ENCODE measurements at places on chromosomes 6 and 20.

DNA sequence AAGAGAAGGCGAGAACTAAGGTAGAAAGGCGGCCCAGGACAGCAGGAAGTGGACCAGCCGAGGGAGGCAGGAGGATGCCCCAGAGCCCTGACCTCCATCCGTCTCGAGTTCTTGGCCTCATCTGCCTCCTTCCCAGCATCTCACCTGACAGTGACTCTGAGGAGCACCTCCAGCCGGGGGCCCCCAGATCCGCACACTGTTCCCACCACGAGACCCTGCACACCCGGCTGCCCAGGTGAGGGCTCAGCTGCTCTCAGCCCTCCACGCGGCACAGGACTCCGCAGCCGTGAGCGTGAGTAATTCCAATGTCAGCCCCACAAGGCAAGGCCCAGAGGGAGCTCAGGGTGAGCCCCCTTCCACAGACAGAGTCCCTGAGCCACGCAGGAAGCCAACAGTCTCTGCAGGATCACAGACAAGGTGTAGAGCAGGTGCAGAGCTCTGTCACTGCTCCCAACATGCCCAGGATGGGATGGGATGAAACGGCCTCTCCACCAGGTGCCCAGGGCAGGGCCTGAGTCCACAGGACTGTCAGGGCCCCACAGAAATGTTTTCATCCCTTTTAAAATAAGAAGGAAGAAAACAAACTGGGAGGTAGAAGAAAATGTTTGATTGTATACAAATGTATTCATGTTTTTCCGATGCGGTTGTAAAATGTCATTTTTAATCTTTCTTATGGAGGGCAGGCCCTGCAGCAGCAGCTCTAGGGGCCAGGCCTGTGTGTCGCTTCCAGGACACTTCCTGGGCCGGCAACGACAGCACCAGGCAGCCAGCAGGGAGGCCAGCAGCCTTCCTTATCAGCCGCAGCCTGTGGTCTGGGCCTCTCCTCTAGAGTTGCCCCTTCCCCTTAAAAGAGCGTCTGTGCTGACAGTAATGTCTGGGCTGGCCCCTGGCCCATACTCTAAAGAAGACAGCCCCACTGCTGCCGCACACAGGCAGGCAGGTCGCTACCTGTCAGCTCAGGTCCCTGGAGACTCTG, 66.9 kb downstream of the DLL1 start:
- no peak for DNase-seq

GRCh38 chr20:57507477-57507876, 17.5 kb downstream of the CTCFL start:
- DNase-seq: no peak

- DNase-seq: no peak
These were observed 46.0 kb downstream of the PTK7 start for GRCh38 chr6:43122146-43122545.

DNA sequence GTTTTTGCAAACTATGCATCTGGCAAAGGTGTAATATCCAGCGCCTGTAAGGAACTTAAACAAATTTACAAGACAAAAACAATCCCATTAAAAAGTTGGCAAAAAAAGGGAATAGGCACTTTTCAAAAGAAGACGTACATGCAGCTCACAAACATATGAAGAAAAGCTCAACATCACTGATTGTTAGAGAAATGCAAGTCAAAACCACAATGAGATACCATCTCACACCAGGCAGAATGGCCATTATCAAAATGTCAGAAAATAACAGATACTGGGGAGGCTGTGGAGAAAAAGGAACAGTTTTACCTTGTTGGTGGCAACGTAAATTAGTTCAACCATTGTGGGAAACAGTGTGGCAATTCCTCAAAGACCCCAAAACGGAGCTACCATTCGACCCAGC, 54.2 kb downstream of the TSBP1 start:
- no peak for DNase-seq

- no peak for DNase-seq
These were observed 285.9 kb downstream of the ALDH8A1 start for GRCh38 chr6:134663800-134664535.

GRCh38 chr20:48096212-48096875, 311.1 kb upstream of the SULF2 start:
- DNase-seq: no peak

- no peak for DNase-seq
These were observed 225.5 kb downstream of the EYA4 start for GRCh38 chr6:133466680-133467079.

- no peak for DNase-seq
These were observed 206.4 kb upstream of the HDDC2 start for GRCh38 chr6:125507987-125508655.

- DNase-seq: no peak
These were observed 183.3 kb downstream of the BCKDHB start for GRCh38 chr6:80289727-80290126.

- DNase-seq: no peak
These were observed 3.1 kb downstream of the FAM210B start for GRCh38 chr20:56361900-56362299.

DNA sequence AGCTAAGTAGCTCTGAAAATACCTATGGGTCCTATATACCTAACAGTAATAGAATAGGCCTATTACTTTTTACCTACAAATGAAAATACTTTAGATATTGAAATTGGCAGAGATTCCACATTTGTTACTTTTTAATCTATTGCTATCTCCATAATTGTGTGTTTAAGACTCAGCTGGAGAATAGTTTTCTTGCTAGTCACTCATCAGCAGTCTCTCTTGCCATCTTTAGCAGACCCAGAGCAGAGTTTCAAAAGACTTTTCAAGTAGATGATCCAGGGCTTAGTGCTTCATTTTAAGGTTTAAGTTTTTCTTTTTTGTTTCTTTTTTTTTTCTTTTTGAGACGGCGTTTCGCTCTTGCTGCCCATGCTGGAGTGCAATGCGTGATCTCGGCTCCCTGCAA, 12.9 kb downstream of the ANKS1A start:
- DNase-seq: no peak

DNA sequence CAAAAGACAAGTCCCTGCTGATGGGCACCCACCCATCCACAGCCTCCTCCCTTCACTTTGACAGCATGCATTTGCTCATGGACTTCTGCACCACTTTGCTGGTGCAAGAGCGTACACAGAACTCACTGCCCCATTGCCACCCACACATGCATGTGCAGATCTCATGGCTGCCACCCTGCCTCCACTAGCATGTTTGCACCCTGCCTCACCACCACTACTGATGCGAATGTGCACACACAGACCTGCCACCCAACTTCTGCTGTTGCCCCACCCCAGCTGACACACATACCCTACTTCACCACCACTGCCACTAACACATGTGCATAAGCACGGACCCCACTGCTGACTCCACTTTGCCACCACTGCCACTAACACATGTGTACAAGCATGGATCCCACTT, 64.9 kb upstream of the EYS start:
- DNase-seq: no peak

- DNase-seq: no peak
These were observed 138.5 kb downstream of the ZDHHC14 start for GRCh38 chr6:157519255-157520116.

DNA sequence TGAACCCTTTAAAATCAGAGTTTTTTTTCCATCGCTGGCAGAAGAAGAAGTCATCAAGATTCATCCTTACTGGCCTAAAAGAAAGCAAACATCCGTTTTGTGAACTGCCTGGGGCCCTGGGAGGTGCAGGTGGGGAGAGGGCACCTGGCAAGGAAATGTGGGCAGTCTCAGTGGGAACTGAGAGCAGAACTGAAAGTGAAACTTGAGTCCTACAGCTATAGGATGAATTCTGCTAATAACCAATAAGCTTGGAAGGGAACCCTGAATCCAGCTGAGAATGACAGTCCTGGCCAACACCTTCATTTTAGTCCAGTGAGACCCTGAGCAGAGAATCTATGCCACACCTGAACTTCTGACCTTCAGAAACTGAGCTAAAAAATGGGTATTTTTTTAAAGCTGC, 130.1 kb upstream of the ASCC3 start:
- no peak for DNase-seq

GRCh38 chr20:38790200-38791053, 15.1 kb upstream of the PPP1R16B start:
- no peak for DNase-seq

DNA sequence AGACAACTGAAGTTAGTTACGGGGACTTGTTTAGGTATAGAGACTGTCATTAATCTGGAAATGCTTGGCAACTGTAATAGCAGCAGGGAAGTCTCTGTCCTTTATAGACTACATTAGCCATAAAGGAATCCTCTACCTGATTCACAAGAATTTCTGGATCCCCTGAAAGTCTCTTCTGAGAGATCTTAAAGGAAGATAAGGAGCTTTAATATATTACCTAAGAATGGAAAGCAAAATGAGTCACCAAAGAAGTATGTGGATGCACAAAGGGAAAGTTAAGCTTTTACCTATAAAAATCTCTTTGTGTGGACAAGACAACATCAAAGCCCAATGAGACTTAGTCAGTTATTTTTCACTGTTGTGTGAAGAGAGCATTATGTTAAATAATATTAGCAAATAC, 92.2 kb upstream of the RSPO3 start:
- peak; percentile 14 for DNase-seq

DNA sequence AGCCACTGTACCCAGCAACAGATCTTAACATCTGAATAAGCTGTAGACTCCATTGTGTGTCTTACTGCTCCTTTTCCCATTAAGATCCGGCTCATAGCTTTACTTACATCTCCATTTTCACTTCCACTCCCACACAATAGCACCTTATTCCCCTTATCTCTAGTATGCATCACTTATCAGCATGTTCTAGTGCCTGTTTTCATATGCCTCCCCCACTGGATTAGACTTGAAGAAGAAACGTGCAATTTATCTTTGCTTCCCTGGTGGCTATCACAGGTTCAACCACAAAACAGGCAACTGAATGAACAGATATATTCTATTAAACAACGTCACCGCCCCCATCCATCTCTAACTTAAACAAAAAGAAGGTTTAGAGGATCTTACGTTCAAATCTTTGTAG, 12.1 kb downstream of the SSR1 start:
- no peak for DNase-seq

DNA sequence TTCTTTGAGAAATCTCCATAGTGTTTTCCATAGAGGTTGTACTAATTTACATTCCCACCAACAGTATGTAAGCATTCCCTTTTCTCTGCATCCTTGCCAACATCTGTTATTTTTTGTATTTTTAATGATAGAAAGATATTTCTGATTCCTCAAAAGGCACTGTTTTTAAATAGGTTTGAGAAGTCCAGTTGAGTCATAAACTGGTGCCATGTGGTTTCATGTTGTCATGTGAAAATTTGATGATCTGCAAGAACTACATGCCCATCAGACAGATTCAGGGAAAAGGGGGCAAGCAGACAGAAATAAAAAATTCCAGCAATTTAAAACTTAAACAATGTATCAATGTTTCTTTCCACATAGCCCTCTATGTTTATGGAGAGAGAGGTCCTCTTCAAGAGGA, 227.5 kb downstream of the KCNQ5 start:
- no peak for DNase-seq

DNA sequence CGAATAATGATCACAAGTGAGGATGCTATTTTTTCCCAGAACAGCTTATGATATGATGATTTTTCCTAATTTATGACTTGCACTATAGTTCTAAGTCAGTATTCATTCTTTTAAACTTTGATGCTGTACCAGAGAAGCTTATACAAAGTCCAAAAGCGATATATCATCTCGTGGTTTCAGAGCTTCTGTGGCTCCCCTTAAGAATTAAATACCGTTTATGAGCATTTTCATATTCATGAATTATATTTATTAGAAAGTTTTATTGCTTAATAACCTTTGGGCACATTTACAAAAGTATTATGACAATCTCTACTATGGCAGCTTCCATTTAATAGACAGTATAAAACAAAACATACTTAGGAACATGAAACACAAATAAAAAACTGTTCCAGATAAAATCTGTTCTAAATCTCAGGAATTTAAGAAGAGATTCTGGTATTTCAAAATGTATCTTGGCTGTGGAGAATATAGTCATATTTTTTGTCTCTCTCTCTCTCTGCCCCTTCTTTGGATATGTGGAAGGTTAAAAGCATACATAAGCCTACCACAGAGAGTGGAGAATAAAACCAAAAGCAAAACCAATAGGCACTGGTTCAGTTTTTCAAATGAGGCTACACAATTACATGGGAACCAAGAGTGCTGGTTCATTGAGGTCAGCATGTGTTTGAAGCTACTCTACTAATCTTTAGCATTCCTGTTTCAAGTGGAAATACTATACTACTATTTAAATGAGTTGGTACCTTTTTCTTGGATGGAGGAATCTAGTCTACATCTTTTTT, 884.5 kb upstream of the GJE1 start:
- DNase-seq: no peak

All from HS-5 (cell line).